ENCODE measurements at places on chromosomes 4 and X.
A peak's percentile ranks its signal among the peaks of the same experiment; 100 is the strongest.

GRCh38 chr4:123093236-123093635 is 170.8 kb upstream of the NUDT6 start:
- no peak for DNase-seq

DNA sequence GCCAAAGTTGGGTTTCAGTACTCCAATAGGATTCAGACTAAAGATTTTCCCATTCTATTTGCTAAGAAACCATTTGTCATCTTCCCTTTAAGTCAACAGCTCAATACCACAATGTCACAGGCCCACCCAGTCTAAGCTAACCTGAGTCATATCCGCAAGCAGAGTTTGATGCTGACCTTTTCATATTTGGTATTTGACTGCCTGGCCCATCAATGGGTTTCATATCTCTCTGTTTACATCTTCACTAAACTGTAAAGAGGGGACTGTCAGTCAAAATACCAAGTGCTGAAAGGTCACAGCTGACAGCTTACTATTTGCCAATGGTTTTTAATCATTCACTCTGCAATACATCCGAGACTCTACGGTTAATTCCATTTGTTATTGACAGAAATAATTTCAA is 707.5 kb upstream of the ACTRT1 start:
- DNase-seq = no peak

GRCh38 chrX:113512700-113513395 is 672.2 kb upstream of the AMOT start:
- no peak for DNase-seq

- no peak for DNase-seq
Measured at GRCh38 chr4:127783955-127784770, 2.0 kb downstream of the HSPA4L start.

- DNase-seq = no peak
Measured at GRCh38 chr4:81922313-81922712, 450.6 kb upstream of the RASGEF1B start.

DNA sequence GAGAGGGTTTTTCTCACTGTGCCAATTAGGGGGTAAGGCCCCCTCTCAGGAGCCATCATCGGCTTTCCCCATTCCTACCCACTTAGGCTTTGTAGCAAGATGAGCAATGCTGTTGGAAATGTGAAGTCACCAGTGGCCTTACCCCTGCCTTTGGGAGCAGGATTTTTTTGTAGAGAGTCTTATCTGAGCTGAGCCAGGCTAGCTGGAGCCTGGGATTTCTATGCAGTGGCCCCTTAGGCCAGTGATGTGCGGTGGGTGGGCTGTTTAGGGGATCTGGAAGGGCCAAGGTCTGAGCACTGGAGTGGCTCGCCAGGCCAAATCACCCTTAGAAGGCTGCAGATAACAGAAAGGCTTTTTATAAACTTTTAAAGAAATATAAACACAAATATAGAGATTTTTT is 4.2 kb downstream of the CXorf65 start:
- no peak for DNase-seq

DNA sequence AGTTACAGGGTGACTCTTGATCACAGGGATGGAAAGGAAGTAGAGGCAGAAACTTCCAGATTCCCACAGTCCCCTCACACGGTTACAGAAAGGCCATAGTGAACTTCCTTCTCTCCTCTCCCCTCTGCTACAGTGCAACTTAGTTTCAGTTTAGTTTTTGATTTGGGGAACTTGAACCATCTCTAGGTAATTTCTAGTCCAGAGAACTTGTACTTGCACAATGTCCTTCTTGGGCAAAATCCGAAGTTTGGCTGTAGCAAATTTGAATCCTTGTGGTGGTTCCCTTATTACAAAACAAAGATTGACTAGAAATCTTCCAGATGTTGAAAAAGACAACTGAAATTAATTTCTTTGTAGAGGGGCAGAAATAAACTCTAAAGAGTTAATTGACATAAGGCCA is 1.2 kb upstream of the BLTP1 start:
- DNase-seq = no peak

GRCh38 chrX:149157976-149158375 is 347.1 kb downstream of the IDS start:
- no peak for DNase-seq

GRCh38 chr4:158814636-158815330 is 46.0 kb downstream of the FNIP2 start:
- no peak for DNase-seq

DNA sequence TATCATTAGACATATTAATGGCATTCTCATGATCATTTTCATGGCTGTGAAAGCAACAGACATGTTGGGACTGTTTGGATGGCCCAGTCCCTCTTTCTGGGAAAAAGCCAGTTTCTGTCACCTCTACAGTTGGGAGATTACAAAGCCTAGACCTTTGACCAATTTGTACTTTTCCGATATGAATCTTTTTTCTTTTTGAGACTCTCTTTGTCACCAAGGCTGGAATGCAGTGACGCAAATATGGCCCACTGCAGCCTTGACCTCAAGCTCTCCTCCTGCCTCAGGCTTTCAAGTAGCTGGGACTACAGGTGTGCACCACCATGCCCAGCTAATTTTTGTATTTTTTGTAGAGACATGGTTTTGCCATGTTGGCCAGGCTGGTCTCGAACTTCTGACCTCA is 9.4 kb downstream of the TBC1D25 start:
- no peak for DNase-seq

DNA sequence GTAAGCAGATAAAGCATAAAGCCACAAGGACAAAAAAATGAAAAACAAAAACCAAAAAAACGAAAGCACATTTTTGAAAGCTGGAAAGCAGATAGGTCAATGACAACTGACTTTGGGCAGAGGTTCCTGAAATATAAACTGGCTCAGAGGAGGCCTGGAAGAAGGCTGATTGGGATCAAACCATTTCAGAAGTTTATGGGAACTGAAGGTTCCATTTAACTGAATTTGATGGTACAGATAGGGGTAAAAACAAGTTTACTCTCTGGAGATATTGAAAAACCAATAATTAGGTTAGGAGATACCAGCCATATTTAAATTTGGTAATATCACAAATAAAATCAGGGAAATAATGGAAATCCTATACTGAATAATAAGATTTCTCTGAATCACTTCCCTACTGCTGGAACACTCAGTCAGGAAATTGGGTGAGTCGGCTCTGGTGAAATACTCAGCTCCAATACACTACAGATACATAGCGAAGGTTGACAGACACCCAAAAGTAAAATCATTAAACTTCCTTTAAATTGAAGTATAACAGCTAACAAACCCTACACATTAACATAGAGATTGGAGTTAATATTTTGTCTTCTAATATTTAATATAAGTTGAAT is 1584.3 kb downstream of the STIM2 start:
- no peak for DNase-seq

DNA sequence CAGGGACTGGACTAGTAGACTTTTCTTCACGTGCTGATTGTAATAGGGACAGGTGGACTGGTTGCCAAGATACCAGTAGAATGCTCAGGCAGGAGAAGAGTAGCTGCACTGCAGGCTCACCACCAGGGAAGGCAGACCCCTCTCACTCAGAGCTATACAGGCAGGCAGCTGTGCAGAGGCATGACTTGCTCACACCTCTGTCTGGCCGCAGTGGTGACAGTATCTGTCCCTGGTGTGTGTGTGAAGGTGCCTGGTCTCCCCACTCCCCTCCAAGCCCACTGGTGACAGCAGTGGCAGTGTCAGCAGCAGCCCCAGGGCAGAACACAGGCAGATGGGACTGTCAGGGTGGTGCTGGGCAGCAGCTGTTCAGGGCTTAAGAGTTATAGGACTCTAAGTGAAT is 140.7 kb downstream of the RPS6KA6 start:
- no peak for DNase-seq

DNA sequence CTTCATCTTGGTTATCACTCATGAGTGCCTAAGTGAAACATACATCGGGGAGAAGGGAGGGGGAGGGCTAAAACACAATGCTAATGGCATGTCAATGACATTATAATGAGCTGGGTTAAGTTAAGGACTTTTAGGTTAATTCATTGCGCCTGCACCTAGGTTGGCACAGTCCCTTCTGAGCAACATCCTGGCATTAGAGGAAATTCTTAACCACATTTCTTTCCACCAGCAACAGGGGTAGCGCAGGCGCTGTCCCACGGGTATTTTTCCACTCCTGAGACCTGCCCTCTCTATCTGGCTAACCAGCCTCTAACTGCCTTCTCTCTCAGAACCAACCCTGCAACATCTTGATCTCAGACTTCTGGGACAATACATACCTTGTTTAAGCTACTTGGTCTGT is 39.0 kb upstream of the PROM1 start:
- no peak for DNase-seq

- DNase-seq = no peak
Measured at GRCh38 chr4:152294331-152294730, 241.6 kb downstream of the FBXW7 start.

DNA sequence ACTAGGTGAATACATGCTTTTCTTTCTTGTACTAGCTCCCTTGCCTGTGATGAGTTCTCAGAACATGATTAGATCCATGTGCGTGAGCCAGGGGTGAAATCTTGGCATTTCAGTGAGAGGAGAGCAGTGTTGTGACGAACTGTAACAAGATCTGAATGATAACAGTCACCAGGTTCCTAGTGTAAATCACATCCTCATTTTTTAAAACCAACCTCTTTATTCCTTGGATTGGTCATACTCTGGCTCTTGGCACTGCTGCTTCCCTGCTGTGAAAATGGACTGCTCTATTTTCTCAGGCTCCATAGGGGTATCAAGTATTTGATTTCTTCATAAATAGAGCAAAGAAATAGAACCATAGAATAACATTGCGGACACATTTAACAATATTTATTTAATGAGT is 206.3 kb downstream of the SLC4A4 start:
- DNase-seq = no peak

DNA sequence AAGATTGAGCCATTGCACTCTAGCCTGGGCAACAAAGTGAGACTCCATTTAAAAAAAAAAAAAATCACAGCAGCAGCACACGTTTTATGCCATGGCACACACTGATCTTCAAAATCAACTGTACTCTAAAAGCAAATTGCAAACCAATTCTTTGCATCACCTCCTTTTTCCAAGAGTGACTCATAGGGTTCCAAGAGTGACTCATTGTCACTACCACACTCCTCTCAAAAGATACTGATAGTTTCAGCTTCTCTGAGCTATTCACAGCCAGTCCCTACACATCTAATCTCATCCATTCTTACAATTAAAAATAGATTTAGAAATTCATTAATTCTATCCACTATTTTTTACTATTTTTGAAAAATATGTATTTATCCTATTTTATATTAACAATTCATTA is 1494.9 kb upstream of the AGA start:
- DNase-seq = no peak

- no peak for DNase-seq
Measured at GRCh38 chr4:6914448-6914847, 4.8 kb downstream of the TBC1D14 start.

- no peak for DNase-seq
Measured at GRCh38 chr4:772776-773175, 53.2 kb downstream of the CPLX1 start.

DNA sequence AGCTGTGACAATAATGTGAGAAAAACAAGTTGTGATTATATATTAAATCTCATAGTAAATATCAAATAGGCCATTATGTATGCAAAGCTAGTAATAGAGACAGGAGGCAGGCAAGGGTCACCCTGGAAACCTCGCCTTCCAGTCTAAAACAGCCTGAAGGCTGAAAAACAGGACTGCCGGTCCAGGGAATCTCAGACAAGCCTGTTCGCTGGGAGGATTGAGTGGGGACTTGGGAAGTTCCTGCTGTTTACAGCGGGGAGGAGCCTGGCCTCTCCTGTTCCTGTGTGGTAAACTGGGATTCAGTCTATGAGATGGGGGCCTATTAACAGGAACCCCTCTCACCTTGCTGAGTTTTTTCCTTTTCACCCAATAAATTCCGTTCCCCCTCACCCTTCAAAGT is 2317.3 kb downstream of the PCDH7 start:
- no peak for DNase-seq

DNA sequence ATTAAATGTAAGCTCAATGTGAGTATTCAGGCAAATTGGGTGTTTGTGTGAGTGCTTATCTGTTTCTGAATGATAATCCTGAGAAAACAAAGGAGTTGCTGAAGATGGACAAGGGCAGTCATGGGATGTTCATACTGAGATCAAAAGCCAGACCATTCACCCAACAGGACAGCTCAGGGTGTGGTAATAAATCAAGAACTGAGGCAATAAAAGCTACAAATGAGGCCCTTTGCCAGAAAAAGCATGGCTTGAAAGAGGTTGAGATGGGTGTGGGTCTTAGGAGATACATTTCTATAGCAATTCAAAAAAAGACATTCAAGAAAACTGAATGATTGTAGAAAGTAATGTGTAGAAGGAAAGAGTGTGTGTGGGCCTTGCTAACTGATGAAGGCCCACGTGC is 425.8 kb upstream of the BOD1L1 start:
- DNase-seq = no peak

DNA sequence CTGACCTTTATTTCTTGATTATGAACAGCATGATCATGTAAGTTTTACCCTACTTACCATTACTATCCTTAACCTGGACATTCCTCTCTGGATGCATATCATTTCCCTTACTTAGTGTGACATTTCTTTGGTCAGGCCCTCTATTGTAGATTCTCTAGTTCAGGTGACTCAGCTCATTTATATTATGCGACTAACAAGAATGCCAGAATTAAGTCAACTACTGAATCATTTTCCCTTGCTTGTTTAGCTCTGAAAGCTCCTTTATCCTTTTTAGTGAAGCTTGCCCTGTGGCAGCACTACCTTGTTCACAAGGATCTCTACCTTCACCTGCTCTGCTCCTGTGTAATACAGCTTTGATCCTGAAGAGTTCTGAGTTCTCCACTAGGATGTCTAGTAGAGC is 15.1 kb upstream of the UGT2B17 start:
- no peak for DNase-seq

GRCh38 chr4:87679449-87680169 is 29.5 kb downstream of the DMP1 start:
- peak; percentile 60 for DNase-seq

- no peak for DNase-seq
Measured at GRCh38 chrX:38221391-38221929, 789 bp upstream of the SRPX start.

DNA sequence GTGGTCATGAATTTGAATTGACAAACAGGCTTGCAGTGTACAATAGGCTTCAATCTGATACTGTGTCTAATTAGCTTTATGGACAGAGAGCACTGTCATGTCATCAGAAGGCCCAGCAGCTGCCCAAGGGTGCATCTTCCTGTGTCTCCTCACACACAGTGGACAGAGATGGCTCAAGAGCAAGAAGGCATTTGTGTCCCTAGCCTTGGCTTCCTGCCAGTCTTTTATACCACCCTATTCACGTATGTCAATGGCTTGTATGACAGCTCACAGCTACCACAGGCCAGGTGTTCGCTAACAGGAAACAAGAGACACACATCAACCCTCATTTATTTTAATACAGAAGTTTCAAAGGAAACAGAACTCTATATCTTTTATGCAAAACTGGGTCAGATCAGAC is 874.0 kb upstream of the AGA start:
- DNase-seq = no peak

DNA sequence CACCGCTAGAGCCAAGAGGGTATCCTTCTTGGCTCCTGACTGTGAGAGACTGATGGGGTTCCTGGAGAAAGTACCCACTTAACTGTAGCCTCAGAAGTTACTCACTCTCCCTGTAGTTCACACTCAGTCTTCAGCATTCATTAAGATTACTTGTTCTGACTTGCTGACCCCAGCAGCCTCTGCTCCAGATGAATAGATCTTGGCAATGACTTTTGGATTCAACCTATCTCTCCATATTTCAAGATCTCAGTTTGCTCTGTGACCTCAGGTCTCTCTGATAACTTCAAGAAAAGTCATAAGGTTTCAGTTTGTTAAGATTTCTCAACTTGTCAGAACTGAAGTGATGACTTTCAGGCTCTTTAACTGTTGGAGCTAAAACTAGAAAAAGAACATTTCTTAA is 825.6 kb downstream of the PCDH7 start:
- no peak for DNase-seq
